ENCODE measurements at places on chromosomes 3 and 15.

DNA sequence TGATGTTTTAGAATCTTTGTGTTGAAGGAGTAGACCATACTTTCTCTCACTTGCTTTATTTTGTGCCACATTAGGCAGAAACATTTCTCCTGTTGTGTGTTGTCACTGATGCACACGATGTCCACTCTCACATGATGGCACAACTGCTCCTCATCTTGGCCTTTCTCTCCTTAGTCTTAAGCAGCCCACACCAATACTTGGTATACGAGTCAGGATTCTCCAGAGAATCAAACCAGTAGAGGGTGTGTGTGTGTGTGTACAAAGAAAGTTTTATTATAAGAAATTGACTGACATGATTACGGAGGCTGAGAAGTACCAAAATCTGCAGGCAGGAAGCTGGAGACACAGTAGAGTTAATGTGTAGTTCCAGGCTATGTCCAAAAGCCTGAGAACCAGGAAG is 187.1 kb downstream of the ALCAM start:
- DNase-seq, result no peak

- DNase-seq, result no peak
These were observed 445.9 kb downstream of the UNC13C start for GRCh38 chr15:54424171-54424570.

DNA sequence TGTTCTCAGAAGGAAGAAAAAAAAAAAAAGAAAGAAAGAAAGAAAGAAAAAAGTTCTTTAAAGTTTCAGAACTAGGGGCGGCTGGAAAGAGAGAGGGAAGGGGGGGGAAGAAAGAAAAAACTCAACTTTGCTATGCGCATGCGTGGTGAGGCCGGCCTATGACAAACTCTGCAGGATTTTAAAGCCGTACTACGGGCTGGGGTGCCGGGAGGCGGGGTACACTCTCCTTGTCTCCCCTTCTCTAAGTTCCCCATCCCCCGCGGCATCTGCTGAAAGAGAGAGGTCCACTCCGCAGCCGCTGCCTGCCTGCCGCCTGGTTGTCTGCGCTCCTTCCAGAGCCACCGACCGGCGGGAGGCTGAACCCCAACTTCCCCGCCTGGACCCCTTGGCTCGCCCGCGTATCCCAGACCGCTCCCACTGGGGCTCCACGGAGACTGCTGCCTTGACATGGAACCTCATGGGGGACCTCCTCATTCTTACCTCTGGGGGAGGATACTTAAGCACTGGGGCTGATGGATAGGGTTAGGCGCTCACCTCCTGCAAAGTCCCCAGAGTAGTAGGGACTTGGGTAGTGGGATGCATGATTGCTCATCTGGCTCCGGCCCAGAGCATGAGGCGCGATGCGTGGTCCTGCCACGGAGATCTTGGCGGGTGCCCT is 1.4 kb upstream of the WNT5A start:
- DNase-seq, result peak; percentile 79

- no peak for DNase-seq
These were observed 120.1 kb downstream of the TCF12 start for GRCh38 chr15:57038496-57038895.

DNA sequence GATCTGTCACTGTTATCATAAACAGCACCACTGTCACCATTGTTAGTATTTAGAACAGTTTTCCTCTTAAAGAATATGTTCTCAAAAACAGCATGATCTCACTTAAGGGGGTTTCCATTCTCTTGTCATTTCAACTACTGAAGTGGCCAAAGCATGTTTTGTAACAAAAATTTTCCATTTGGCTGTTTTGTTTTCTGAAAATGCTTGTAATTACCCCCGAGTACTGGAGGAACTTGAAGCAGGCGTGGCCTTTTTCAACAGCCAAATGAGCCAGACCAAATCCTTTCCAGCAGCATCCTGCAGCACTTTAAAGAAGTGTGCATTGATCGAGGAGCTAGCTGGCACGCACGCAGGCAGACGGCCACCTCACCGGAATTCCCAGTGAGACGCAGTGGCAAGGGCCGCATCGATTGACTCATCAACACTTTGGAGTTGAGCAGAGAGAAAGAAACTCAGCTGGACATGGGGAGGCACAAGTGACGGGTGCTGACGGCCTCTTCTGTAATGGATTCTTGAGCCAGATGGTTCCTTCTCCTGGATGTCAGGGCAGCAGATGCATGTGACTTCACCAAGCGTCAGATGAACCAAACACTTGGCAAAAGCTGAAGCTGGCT is 234.3 kb upstream of the IGF1R start:
- DNase-seq, result no peak

- no peak for DNase-seq
These were observed 170.2 kb upstream of the NR2F2 start for GRCh38 chr15:96160269-96160668.

DNA sequence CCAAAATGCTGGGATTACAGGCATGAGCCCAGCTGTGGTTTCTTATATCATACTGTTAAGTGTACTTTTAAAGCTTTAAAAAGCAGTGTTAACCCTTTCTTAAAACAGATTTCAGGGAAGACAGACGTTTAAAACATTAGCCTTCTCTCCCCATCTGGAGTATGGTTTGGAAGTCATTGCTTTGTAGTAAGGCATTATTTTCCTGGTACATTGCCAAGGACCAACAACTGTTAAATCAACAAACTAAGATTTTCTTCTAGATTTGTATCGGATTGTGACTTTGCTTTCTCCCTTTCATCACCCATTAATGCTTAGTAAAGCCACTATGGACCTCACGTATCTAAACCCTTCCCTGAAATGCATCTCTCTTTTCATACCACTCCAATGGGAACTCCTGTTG is 50.5 kb downstream of the UBE2E1 start:
- DNase-seq, result no peak

DNA sequence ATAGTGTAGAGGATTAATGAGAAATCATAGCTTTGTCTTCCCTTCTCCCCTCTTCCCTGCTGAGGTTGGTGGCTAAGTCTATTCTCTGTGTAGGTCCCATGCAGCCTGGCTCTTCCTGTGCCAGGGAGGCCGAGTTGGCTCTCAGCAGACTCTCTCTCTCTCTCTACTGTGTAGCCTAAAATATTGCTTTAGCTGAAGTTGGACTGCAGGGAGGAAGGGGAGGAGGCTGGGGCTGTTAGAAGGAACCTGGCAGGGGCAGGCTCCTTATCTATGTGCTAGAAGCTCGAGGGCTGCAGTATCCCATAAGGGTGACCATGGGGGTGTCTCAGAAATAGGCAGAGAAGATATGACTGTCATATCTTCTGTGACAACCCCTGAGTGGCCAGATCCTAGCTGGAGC is 160.8 kb downstream of the EPHB1 start:
- DNase-seq, result no peak

DNA sequence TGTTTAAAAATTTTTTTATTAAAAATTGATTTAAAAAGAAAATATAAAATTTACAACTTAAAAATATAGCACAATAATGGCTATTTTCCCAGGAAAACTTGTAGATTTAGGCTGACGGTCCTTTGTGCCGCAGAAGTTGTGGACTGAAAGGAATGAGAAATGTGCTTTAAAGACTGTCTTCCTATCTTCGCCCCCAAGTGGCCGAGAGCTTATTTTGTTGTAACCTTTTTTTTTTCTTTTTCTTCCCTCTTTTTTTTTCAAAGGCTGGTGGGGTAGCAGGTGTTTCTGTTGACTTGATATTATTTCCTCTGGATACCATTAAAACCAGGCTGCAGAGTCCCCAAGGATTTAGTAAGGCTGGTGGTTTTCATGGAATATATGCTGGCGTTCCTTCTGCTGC is 15.5 kb downstream of the SLC25A26 start:
- DNase-seq, result no peak

DNA sequence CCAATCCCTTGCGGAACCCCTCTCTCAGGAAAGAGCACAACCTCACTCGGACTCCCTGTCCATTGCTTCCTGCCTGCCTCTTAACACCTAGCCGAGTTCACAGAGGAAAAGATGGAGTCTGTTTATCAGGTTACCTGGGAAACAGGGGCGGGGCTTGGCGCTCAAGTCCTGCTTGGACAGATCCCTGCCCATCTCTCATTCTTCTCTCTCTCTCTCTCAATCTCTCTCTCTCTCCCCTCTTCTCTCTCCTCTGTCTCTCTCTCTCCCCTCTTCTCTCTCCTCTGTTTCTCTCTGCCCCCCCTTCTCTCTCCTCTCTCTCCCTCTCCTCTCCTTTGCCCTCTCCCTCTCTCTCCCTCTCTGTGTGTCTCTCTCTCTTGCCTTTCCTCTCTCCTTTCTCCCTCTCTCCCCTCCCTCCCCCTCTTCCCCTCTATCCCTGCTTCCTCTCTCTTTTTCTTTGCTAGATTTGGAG is at the start of gene EFHB:
Gene EFHB, minus strand, starts transcription at position 120 of the 469 bp plus-strand sequence. CDS start 199 bp downstream, outside the sequence.
- no peak for DNase-seq

DNA sequence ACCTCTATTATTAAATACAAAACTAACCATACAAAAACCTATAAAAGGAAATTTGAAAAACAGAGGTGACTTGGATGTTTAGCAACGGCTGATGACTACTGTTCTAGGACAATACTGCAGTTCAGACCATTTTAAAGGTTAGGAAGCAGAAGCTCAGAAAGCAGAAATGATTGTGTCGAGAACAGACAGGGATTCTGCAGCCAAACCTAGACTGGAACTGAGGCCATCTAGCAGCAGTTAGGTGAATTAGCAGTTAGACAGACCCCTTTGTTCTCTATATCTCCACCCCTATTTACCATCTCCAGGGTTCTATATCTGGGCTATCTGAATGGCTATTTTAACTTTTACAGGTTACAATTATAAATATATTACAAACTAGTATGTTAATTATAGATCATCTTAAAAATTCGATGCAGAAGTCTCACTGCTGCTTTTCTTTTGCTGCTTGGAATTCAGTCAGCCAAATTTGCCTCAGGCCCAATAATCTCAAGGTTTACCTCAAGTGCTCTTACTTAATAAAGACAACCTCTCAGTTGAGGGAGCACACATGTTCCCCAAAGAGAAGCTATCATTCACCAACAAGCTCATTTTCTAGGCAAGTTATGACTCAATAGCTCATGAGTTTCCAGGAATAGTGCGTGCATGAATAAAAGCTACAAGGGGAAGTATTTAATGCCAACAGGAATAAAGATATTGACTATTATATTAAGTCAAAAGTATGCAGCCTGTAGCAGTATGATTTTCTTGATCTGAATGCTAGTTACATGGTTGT is 9.3 kb upstream of the IL1RAP start:
- DNase-seq, result no peak

- no peak for DNase-seq
These were observed 11.0 kb upstream of the GPD1L start for GRCh38 chr3:32095431-32095830.

DNA sequence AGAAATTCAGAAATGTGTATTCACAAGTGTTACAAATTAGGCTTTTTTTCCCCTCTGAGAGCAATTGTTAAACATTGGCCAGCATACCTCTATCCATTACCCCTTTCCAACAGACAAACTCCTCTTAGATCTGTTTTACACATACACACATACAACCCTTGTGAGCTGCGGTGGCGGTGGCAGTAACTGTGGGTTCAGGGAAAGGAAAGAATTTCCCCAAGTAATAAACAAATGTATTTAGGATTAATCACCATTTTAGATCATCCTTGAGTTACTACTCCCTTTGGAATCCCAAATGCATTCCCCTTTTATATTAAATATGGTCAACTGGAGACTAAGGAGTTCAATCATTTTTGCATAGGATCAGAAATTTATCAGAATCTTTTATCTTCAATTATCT is 667.0 kb downstream of the FHIT start:
- no peak for DNase-seq

DNA sequence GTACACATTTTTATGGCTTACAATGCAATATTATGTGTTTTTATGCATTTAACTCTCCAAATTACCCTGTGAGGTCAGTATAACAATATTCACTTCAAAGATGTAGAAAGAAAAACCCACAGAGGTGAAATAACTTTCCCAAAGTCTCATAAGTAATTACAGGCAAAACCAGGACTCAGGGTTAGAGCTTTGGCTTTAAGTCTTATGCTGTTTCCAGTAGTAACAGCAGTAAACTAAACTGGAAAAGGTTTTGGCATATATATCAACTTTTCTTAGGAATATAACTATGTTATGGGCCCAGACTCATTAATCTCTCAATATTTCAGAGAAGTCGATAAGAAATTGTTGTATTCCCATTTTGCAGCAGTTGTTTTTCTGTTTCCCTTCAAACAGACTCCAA is 206.3 kb upstream of the KCNMB2 start:
- DNase-seq, result no peak

DNA sequence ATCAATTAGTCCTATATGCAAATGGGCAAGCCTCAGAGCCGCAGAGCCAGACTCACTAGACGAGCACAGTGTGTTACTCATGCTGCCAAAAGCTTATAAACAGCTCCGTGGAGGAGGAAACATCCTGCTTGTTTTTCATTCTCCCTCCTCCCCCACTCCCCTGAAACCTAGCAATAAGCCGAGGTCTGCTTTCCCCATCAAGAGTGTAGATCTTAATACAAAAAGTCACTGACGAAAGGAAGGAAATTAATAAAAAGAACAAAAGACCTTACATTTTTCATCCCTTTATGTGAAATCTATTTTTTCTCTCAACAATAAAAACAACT is 88.5 kb downstream of the XXYLT1 start:
- no peak for DNase-seq

GRCh38 chr3:130950641-130951040 is 56.8 kb downstream of the ATP2C1 start:
- DNase-seq, result no peak

DNA sequence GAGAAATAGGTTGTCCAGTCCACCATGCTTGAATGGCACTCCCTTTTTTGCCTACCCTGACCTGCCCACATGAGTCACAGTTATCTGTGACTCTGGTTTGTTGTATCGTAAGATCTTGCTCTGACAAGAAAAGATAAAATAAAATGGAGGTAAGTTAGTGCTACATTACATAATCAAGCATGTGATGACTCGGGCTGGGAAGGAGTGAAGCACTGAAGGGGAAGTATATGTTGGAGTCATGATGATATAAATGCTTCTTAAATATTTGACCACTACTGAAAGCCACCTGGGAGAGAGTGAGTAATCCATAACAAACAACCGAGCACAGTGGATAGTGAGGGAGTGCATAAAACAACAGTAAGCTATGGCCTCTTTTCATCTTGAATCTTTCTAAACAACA is 124.4 kb downstream of the SHOX2 start:
- DNase-seq, result no peak

GRCh38 chr3:25177041-25177440 is 251.0 kb upstream of the RARB start:
- DNase-seq, result no peak

DNA sequence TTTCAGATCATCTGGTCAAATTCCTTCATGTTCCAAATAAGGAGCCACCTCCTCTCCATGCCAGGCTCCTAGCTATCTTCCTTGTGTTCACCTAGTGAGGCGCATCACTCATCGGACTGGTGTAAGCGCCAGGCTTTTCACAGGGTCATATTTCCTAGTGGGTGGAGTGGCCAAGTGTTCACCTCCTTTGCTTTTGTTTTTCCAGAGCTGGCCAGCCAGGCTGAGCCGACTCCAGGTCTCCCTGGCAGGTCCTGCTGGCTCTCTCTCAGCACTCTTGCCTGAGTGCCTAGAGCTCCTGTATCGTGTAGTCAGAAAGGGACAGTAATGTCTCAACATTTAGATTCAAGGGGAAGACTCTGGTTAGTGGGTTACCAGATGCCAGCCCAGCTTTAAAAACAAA is 31.0 kb downstream of the HEG1 start:
- DNase-seq, result no peak

GRCh38 chr3:30426293-30426993 is 180.0 kb upstream of the TGFBR2 start:
- DNase-seq, result no peak

Measured in 8988T (cell line).